ENCODE measurements at places on chromosomes 3 and 15. TPM values are rescaled to one million over a fixed set of nuclear protein-coding genes. Genes with fewer than 3 reads are reported as not detected.
A peak's percentile ranks its signal among the peaks of the same experiment; 100 is the strongest.

GRCh38 chr3:147387885-147388699, 18.3 kb downstream of the ZIC4 start:
- DNase-seq: no peak

Gene ALDH1A2
- 0.25 TPM for polyA plus RNA-seq

DNA sequence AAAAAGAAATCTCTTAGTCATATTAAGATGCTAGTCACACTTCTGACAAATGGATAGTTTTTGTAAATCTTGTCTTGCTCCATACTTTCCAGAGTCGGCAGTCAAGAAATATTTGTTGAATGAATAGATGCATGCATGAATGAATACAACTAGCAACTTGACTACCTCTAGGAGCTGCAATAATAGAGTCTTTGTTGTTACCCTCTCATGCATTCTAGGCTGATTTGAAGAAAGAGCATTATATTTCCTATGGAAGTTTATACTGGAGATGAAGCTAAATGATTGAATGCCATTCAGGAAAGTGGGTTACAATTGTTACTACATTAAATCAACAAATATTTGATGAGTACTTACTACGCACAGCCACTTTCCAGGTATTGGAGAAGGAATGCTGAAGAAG, 18.1 kb upstream of the TRAT1 start:
- no peak for DNase-seq

DNA sequence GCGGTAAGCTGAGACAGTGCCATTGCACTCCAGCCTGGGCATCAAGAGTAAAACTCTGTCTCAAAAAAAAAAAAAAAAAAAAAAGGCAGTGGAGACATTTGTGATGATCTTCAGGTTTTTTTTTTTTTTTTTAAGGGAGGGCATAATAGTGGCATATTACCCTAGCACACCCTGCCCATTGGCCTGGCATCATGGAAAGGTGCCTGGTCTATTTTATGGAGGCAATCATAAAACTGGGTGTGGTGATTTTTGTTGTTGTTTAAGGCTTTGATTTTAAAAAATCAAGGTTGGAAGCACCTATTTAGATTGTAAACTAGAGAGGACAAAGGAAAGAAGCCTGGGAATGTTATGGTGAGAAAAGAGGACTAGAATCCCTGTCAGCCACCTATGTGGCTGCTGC, 6.0 kb downstream of the IQGAP1 start:
- DNase-seq: no peak

DNA sequence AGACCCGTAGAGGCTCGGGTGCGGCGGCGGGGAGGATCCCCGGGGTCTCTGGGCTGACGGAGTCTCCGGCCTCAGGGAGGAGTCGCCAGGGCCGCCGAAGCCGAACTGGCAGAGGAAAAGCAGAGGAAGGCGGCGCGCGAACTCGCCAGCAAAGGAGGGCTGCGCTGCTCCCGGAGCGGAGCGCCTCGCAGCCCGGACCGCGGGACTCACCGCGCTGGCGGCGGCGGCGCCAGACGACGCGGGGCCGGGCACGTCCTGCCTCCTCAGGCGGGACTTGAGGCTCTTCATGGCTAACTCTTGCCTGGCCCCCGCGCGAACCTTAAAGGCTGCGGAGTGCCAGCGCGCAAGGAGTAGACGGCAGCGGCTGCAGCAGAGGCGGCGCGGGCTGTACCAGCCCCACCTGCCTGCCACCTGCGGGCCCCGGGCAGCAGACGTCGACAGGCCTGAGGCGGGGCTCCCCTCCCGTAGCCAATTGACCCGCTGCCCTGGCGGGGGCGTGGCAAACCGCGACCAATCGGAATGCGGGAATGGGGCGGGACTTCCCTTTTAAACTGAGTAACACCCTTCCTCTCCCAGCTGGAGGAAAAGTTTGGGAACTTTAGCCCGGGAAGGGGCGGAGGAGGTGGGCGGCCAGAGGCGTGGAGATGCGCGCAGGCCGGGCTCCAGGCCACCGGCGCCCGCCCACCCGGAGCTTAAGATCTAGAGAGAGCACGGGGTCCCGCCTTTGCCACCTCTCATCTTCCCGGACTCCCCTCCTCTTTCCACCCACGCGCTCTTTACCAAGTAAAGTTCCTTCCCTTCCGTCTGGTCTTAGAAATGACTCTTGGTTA, at the start of gene UACA:
Gene UACA, minus strand, starts transcription at position 439 of the 830 bp plus-strand sequence. Its CDS starts 151 bp downstream, at position 288.
- peak; percentile 97 for DNase-seq

DNA sequence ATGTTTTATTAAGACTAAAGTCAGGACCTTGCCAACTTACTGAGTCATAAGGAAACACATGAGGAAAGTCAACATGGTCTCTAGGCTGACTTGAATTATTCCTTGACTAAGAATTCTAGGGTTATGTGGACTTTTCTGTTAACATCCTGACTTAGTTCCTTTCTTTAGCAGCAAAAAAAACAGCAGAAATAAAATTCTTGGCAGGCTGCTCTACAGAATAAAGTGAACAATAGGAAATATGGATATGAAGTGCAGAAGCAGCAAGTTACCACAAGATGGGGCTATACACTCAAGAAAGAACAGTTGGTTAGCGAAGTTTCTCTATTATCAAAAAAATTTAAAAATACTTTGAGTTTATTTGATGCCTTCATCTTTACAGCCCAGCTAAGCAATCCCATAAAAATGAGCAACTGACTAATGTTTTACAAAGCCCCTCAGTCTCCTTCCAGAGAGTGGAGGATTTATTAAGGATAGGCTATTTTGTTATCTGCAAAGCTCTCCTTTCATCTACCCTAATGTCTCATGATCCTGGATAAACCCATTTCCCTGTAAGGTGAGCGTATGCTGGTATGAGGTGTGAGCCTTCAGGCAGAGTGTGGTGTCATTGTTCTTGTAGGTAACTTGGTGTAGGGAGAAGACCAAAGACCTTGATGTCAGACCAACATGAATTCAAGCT, 23.1 kb upstream of the MCCC1 start:
- peak; percentile 79 for DNase-seq

Data from stomach (tissue), 19 donors.